ENCODE measurements at places on chromosomes 7 and 10. TPM values are rescaled to one million over a fixed set of nuclear protein-coding genes. Genes with fewer than 3 reads are reported as not detected.

Gene SCD
- total RNA-seq: 1,217 TPM

- DNase-seq: peak; percentile 59
Observed at GRCh38 chr10:69914398-69915214, 112.9 kb downstream of the COL13A1 start.

Gene NME8
- total RNA-seq: not detected

DNA sequence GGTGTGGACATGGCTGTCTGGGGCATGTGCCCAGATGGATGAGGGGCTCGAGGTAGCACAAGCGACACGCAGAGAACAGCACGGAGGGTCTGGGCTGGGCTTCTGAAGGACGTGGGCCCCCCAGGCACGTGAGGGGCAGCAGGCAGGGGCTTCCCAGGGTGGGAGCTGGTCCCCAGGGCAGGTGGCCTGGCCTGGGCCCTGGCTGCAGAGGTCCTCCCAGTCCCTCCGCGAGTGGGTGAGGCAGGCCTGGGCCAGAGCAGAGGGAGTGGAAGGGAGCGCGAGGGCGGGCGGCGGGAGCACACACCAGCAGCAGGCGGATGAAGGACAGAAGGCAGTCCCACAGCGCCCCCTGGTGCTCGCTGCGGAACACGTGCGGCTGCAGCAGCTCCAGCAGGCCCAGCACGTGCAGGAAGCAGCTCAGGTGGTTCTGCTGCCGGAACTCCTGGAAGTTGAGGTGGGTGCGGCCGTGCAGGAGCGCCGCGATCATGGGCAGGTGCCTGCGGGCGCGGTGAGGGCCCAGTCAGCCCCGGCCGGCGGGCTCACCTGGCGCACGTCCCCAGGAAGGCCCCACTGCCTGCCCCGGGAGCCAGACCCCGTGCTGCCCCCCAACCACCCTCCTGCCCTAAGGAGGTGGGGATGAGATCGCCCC is 14.7 kb upstream of the MICALL2 start:
- DNase-seq: peak; percentile 54

Gene RASSF4
- 229 TPM for total RNA-seq

- no peak for DNase-seq
Observed at GRCh38 chr7:121266307-121266894, 62.4 kb upstream of the WNT16 start.

- DNase-seq: no peak
Observed at GRCh38 chr7:85565276-85565675, 378.4 kb upstream of the SEMA3D start.

Gene SPDYE16
- total RNA-seq: not detected

All from omental fat pad (tissue), 4 donors.